ENCODE measurements at places on chromosomes 7 and 10.

GRCh38 chr10:59346321-59346720, 16.0 kb downstream of the FAM13C start:
- DNase-seq, result no peak

GRCh38 chr10:51907361-51907760, 208.0 kb upstream of the CSTF2T start:
- DNase-seq, result no peak

DNA sequence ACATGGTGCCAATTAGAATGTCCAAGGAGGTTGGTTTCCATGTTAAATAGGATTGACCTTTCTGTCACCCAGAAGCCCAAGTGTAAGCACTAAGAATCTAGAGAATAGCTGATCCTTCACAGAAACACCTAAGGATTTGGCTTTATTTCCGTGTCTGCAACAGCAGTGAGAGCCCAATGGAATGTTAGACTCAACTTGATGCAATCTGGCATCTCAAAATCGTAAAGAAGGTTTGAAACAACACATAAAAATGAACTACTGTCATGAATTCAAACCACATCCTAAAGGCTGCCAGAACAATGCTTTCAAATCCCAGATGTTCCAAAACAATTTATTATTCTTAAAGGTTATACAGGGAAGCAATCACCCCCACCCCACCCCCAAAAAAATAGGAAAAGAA, 18.6 kb downstream of the PPP1R3C start:
- no peak for DNase-seq

- peak; percentile 84 for DNase-seq
Measured at GRCh38 chr10:33330543-33331378, 3.7 kb downstream of the NRP1 start.

GRCh38 chr10:26858707-26859034, 2.1 kb downstream of the ABI1 start:
- DNase-seq, result no peak

GRCh38 chr7:27245124-27245797, 2.7 kb downstream of the EVX1 start:
- no peak for DNase-seq

- peak; percentile 28 for DNase-seq
Measured at GRCh38 chr10:93746844-93747284, 10.9 kb upstream of the LGI1 start.

DNA sequence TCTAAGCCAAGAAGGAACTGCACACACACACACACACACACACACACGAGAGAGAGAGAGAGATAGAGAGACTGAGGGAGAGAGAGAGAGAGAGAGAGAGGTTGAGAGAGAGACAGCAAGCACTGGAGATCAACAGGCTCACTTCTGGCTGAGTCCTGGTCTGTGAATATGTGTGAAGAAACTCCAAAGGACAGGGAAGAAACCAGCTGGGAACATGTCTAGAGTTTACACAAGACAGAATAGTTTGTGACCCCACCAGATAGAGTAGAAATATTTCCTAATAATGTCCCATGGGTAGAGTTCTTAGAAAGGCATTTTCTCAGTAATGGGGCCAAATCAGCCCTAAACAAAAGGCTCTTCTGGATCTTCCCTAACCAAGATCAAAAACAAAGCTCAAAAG, 155.5 kb upstream of the IGFBP3 start:
- no peak for DNase-seq

- no peak for DNase-seq
Measured at GRCh38 chr7:98911916-98912315, 33.6 kb downstream of the TRRAP start.

GRCh38 chr10:62911210-62911963, 95.2 kb upstream of the EGR2 start:
- DNase-seq, result no peak

GRCh38 chr10:90227786-90228185, 526.4 kb downstream of the KIF20B start:
- no peak for DNase-seq

DNA sequence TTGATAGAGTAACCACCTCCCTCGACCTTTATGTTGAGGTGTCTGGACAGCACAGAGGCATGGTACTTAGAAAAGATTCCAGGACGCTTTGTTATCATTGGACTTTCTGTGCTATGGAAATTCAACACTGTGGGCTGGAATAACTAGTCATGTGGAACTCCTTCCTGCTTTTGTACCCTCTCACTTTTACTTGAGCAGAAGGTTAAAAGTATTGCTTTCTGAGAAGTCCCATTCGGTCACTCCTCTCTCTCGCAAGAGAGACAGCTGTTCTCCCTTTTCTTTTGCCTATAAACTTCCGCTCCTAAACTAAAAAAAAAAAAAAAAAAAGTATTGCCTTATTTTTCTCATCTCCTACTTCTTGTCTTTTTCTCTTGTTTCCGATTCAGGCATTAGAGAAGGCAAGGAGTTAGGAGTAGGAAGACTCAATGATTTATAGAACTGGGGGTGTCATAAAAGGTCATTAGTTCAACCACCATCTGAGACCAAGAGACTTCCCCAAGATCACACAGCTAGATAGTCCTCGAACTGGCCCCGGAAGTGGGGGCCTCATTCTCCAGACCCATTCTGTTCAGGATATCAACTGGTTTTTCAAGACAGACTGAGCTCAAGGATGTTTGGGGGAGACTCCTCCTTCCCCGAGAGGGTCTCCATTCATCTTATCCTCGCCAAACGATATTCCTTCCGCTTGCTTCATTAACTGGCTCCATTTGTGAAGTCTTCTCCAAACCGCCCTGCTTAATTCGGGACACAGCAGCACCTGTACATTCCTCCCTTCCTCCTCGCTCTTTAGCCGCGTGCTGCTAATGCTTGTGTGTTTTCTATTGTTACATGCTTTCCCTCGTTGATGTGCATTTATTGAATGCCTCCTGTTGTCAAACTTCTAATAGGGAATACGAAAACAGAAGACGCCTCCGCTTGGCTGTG, 995 bp upstream of the INPP5F start:
- DNase-seq, result no peak

DNA sequence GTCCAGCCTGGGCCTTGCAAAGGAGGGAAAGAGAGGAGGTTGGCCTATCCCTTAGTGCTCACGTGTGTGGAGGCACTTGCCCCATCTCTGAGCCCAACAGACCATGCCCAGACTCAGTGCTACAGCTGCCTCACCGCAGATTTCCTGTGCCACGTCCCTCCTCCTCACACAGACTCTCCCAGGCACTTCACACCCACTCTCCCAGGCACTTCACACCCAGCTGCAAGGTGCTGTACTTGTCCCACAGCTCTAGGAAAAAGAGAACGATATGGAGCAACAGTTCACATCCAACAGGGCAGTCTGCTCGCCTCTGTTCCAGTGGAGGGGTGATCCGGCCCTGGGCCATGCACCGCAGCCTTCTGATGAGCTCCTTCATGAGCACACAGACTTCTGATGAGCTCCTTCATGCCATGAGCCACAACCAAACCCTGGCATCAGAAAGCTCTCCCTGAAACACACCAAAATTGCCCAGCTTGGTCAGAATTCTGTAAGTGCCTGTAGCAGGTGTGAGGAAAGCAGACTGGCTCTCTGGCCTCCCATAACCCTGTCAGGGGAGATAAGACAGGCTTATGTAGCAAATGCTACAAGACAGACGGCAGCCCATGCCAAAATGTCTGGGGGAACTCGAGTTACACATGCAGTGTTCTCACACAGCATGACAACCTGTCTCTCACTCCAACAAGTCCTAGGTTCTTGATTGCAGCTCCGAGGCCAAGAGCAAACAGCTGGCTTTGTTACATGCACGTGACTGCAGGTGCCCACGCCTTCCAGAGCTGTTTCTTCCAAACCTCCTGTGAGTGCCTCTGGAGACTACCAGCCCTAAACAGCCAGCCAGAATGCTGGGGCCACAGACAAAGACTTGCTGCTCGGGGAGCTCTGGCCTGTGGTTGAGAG, 348.5 kb downstream of the GRID1 start:
- no peak for DNase-seq

GRCh38 chr7:137687556-137688265, 159.1 kb downstream of the DGKI start:
- DNase-seq, result no peak

GRCh38 chr10:35854661-35855060, 212.6 kb upstream of the FZD8 start:
- DNase-seq, result no peak

GRCh38 chr10:132451506-132452215, 54.7 kb downstream of the PWWP2B start:
- DNase-seq, result no peak

DNA sequence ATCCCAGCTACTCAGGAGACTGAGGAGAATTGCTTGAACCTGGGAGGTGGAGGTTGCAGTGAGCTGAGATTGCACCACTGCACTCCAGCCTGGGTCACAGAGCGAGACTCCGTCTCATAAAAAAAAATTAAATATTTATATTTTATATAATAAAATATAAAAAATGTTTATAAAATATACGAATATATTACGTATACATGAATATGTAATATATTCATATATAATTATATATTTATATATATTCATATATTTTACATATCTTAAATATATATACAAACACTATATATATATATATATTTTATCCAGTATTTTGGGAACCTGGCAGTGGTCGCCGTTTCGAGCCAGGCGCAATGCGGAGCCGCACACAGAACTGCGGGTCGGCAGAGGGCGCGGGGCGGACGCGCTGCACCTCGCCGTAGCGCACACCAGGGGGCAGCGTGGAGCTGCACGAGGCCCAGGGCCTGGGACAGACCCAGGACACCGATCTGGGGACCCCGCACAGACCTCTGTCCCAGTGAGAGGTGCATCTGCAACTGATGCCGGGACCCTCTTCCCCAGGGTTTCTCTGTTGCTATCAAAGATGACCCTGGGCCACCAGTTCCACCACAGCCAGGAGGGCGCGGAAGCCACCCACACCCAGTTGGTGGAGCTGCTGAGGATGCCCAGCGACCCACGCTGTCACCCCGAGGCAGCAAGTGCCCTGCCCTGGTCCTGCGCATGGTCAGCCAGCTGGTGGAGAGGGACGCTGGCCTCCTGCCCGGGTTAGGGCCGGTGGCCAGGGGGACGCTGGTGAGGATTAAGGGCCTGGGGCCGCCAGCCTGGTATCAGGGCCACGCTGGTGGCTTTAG, 22.7 kb downstream of the AP5Z1 start:
- peak; percentile 69 for DNase-seq

GRCh38 chr7:101085162-101085964, at the start of gene TRIM56:
TRIM56 (plus strand) TSS chr7:101085481; CDS start chr7:101087313, 1,832 bp downstream.
- DNase-seq, result peak; percentile 91
